ENCODE measurements at places on chromosomes 3 and 15.

DNA sequence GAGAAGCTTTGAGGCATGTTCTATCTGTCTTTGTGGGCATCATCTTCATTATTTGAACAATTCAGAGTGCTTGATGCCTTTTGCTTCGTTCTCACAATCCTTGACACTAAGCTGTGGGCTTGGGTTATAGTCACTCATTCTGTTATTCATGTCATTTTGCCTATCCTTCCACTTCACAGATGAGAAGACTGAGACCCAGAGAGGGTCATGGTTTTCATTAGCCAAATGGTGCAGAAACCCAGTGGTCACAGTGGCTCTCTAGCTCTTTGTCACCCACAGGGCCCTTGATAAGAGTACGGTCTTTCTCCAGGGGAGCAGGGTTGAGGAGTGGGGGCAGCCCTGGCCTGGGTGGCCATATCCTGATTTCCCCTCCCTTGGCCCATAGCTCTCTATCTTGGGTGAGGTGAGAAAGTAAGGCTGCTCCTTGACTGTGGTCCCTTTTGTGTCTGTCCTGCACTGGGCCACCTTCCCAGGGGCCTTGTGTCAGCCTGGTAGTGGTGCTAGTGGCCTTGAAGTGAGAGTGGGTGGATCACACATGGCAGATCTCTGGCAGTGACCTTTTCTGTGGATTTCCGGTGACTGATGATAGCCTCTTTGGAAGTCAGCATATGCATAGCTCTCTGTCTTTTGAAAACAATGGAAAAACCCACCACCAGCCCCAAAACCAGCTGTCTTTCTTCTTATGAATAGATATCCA lies 130.1 kb downstream of the IGF1R start:
- no peak for DNase-seq

DNA sequence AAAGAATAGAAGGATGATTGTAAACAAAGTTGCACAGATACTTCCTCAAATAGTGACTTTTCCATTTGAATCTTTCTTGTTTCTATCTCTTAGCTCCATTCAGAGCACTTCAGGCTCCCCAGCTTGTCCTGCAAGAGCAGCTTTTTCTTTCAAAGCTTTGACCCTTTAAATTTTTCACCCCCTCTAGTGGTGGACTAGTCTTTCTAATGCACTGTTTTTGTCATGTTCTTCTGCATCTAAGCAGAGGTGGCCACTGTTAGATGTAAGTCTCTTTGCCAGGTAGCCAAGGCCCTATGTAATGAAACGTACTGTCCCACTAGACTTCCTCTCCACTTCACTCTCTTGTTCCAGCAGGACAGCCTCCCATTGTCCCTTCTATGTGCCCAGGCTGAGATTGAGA lies 74.0 kb upstream of the MANF start:
- peak; percentile 34 for DNase-seq

DNA sequence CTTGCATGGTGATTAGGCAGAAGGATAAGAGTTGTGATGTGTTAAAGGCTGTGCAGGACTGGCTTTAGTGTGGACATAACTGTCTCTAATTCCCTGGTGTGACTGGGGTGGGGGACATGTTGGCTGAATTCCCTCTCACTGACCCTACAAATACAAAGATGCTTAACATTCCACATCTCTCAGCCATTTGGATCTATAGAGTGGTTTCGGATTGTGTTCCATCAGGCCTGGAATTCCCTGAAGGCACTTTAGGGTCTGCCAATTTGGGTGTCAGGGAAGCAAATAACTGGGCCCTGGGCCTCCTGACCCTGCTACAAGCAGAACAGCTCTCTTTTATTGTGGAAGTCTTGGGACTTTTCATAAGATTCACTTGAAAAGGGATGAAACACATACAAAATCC lies 56.2 kb downstream of the ARHGEF26 start:
- no peak for DNase-seq

DNA sequence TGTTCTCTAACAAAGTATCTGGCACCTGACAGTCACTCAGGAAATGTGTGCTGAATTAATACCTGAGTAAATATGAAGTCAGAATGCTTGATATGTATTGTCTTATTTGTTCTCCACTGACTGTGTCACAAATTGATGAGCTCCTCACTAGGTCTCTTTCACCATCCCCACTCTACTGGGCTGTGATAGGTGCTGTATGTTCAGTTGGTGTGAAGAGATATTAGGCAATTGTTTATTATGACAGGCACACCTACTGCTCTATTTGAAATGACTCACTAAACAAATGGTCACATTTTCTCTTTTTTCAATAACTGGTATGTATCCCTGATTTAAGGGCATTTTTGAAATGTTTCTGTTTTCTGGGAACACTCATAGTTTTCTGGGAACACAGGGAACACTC lies 25.2 kb upstream of the CCDC39 start:
- DNase-seq: no peak

DNA sequence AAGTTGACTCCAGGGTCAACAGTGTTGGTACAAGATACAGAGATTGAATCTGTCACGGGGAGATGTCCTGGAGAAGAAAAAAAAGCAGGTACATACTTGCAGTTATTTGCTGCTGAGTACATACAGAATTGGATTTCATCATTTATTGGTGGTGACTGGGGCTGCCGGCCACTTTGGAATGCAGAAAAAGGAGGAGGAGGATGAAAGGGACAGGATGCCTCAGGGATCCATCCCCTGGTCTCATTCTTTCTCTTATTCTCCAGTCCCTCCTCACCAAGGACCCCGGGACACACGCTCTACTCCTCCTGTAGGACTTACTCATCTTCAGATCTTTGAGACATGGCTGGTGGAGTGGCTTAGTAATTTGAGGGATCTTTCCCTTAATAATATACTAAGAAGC lies 30.0 kb upstream of the MEIS2 start:
- no peak for DNase-seq

- peak; percentile 71 for DNase-seq
These were observed 533.1 kb downstream of the TBL1XR1 start for GRCh38 chr3:176663837-176664831.

DNA sequence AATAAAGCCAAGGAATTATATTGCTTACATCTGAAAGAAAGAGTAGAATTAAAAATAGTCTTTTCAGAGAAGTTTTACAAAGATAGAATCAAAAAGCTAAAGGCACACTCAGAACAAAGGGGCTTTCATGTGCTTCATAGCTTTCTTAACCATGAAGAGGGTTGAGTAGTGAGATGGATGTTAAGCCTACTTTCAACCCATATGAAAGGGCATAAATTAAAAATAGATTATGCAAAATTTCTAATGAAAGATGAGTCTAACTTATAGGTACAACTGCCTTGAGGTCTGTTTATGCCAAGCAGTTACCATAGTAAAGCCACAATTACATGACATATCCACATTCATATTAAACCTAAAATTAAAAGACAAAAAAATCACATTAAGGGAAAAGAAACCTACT lies 223.3 kb upstream of the ARHGEF26 start:
- no peak for DNase-seq

All from fibroblast of villous mesenchyme (primary cell).